Left kidney (tissue), 8 donors: ENCODE measurements at places on chromosomes 4 and X.

DNA sequence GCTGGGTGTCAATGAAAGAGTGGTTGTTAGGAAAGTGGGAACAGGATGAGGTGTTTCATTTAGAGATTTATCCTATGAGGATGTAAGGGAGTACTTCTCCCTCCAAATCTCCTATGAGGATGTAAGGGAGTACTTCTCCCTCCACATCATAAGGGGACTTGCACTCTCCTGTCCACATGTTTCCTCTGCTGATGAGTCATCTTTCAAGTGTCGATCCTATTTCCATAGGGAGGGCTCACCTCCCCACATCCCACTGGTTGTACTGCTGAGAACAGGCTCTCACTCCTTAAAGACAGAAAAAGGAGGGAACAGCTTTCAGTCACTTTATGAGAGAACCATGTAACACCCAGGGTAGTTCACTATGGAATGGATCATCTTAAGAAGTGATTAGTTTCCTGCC is 65.0 kb downstream of the INPP4B start:
- DNase-seq = no peak

DNA sequence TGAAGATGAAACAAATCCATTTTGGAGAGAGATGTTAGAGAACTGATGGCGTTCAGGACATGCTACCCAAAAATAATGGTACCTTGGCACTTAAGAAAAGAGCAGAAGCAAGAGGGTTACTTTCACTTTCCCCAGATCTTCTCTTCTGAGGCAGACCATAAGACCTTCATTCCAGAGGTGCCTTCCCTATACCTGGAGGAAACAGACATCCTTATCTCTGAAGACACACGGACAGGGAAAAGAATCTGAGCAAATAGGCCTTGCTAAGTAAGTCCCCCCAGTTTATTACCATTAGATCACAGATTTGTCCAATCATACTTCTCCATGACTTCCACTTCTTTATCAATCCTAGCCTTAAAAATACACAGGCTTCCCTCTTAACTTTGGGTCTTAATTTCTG is 2.0 kb upstream of the FGF2 start:
- DNase-seq = no peak

DNA sequence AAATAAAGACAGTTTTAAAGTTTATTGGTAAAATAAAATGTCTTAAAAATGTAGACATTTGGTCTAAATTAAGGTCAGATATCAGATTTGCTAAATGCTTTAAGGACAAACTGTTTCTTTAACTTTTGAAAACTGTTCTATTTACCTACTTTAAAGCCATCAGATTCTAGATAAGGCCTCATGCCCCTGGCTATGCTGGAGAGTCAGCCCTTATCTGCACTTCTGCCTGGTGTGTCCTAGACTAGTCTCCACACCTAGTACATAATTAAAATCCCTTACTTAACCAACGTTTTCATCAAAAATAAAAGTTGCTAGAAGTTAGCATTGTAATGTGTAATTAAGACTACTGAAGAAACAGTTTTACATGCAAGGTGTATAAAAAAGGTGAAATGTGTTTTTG is 25.6 kb downstream of the HSD17B11 start:
- no peak for DNase-seq

- no peak for DNase-seq
Measured at GRCh38 chrX:32599156-32599555, 612.2 kb downstream of the DMD start.

DNA sequence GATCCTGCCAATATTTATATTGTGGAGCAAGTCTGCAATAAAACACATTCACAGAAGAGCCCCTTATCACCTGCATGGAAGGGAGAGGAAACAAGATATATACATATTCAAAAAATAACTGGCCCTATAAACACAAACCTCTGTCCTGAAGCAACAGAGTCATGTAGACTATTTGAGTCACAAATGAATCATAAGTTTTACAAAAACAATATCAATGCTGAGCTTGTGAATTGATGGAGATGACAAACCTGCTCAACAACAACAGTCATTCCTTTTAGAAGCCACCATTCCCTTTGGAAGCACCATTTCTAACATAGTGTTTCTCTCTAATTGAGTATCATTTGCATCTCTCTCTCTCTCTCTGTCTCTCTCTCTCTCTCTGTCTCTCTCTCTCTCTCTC is 313.9 kb downstream of the MID1IP1 start:
- no peak for DNase-seq
